Neural crest cell (in vitro differentiated cells): ENCODE measurements at places on chromosomes 3 and 15. TPM values are rescaled to one million over a fixed set of nuclear protein-coding genes. Genes with fewer than 3 reads are reported as not detected.

DNA sequence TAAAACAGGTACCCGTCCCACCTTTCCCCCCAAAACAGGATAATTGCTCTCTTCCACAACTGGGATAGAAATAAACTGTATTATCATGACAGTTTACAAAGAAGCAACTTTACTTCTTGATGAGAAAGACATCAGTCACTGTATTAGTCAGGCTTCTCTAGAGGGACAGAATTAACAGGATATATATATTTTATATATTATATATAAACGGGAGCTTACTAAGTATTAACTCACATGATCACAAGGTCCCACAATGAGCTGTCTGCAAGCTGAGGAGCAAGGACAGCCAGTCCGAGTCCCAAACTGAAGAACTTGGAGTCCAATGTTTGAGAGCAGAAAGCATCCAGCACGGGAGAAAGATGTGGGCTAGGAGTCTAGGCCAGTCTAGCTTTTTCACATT is 18.4 kb upstream of the PLSCR4 start:
- H3K27ac ChIP-seq, result no peak overlapping the region
- H3K27me3 ChIP-seq, result no peaks in the 10 kb centered on the region
- no peaks in the 10 kb centered on the region for H3K4me1 ChIP-seq
- no peak overlapping the region for H3K4me3 ChIP-seq

DNA sequence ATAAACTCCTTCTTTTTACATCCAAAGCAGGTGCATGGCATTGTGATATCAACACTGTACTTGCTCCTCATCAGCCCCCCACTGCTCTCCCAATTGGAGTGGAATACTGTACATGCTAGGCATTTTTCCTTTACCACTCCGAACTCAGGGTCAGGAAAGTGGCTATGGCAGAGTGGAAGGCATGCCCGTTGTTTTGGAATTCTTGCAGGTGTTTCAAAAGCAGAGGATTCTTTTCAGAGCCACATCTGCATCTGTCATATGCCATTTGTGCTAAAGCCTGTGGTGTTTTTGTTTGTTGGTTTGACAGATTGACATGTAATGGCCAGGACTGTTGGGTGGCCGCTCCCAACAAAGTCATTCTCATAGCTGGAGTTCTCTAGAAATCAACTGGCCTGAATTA is 41.7 kb downstream of the SOX2 start:
- peak overlapping the region; percentile 45 for H3K4me3 ChIP-seq
- H3K4me1 ChIP-seq, result peaks cover 75% of the 10 kb centered on the region
- DNase-seq, result no peak
- H3K36me3 ChIP-seq, result no peaks in the 10 kb centered on the region
- no peaks in the 10 kb centered on the region for H3K27me3 ChIP-seq

GRCh38 chr3:144127700-144128099 is 156.1 kb downstream of the DIPK2A start:
- H3K36me3 ChIP-seq, result no peaks in the 10 kb centered on the region
- peaks cover 23% of the 10 kb centered on the region for H3K4me1 ChIP-seq
- DNase-seq, result no peak
- no peak overlapping the region for H3K4me3 ChIP-seq

DNA sequence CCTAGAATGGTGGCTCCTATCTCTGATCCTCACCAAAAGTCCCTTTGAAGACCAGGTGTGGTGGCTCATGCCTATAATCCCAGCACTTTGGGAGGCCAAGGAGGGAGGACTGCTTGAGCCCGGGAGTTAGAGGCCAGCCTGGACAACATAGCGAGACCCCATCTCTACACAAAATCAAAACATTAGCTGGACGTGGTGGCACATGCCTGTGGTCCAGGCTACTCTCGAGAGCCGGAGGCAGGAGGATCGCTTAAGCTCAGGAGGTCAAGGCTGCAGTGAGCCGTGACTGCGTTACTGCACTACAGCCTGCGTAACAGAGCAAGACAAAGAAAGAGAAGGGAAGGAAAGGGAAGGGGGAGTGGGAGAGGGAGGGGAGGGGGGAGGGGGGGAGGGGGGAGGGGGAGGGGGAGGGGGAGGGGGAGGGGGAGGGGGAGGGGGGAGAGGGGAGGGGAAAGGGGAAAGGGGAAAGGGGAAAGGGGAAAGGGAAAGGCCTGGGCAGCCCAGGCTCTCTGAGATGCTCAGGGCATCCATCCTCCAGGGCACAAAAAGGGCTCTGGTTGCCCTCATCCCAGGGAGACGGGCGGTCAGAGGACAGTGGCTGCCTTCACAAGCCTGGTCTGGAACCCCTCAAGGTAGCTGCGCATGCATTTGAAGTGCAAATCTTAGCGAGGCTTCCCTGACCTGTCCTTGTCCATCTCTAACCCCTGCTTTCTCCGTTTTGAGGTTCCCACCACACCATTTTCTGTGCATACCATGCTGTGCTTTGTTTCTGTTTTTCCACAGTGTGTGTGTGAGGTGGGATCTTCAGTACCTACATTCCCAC is 76.1 kb downstream of the LDHAL6B start:
- DNase-seq, result no peak
- peaks cover 3% of the 10 kb centered on the region for H3K36me3 ChIP-seq

DNA sequence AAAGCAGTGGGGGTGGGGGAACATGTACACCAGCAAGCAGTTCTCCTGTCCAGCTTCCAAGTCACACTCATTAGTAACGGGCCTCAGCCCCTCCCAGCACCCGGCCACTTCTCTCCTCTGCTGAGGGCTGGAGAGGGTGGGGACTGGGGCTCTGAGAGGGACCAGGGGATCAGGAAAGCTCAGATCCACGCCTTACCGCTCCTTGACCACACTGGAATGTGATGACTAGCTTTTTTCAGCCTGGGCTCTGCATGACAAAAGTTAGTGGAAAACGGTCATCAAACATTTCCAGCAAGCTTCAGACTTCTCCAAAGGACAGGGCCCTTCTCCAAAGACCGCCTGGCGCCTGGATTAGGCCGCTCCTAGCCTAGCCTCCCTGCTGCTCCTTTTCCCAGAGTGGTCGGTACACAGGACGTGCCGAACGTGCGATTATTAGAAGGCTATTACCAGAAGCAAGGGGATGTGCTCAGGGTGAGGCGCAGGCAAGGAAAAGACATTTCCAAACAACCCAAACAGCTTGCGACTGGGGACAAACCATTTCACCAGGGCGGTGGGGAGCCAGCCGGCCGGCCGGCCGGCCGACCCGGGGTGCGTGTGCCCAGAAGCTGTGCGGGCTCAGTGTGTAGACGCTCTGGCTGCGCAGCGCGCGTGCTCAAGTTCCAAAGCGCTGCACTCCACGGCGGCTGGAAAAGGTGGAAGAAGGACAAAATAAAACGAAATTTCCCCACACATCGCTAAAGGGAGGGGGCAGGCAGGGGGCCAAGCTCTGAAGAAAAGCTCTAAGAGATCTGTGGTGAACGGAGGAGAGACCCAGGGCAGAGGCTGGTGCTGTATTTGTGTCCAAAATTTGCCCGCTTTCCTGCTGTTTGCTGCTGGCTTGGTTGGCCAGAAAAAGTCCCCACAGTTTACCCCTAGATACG is 51.0 kb upstream of the SSR3 start:
- no peaks in the 10 kb centered on the region for H3K36me3 ChIP-seq
- H3K27me3 ChIP-seq, result peaks cover 29% of the 10 kb centered on the region

- peaks cover 2% of the 10 kb centered on the region for H3K36me3 ChIP-seq
- DNase-seq, result no peak
- no peaks in the 10 kb centered on the region for H3K27me3 ChIP-seq
Observed at GRCh38 chr3:57709559-57709958, 16.7 kb upstream of the DENND6A start.

DNA sequence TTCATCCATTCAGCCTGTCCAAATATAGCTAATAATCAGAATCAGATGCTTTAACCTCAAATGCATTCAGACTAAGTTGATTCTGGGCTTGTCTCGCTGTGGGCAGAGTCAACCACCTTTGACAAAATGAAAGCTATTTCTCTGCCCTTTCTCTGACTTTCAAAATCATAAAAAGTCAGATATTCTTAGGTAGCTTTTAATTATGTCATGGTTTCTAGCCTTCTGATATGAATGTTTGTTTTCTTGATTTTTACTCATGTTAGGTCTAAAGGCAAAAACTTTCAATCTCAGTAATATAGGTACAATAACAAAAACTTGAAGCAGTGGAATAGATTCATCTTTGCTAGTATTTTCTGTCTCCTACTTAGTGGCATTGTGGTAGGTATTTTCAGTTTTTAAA is 25.3 kb upstream of the C15orf61 start:
- H3K27ac ChIP-seq, result no peak overlapping the region
- H3K4me1 ChIP-seq, result no peaks in the 10 kb centered on the region
- DNase-seq, result no peak
- peaks cover 2% of the 10 kb centered on the region for H3K36me3 ChIP-seq
- H3K27me3 ChIP-seq, result no peaks in the 10 kb centered on the region

Gene GABRR3
- not detected in 2 replicates for total RNA-seq

Gene PARP15
- 0.09 TPM in 1 of 2 replicates, not detected in the other for total RNA-seq

Gene TIMP4
- 0.75 and 1.1 TPM in 2 replicates for total RNA-seq

Gene FRMD5
- total RNA-seq, result 4.3 and 5.1 TPM in 2 replicates

Gene SAMD7
- total RNA-seq, result not detected in 2 replicates
